Neuronal stem cell (in vitro differentiated cells): ENCODE measurements at places on chromosomes 4 and X.

- H3K4me1 ChIP-seq = no peaks in the 10 kb centered on the region
- no peaks in the 10 kb centered on the region for H3K36me3 ChIP-seq
- H3K27me3 ChIP-seq = no peaks in the 10 kb centered on the region
- no peak overlapping the region for H3K27ac ChIP-seq
Observed at GRCh38 chr4:134382478-134383227, 181.1 kb upstream of the PABPC4L start.

GRCh38 chr4:75655562-75655961 is 17.6 kb downstream of the G3BP2 start:
- no peak overlapping the region for H3K27ac ChIP-seq
- H3K36me3 ChIP-seq = peaks cover 17% of the 10 kb centered on the region
- H3K4me1 ChIP-seq = no peaks in the 10 kb centered on the region
- H3K27me3 ChIP-seq = no peaks in the 10 kb centered on the region

GRCh38 chrX:15194146-15194545 is 75.7 kb downstream of the ASB9 start:
- DNase-seq = no peak
- no peak overlapping the region for H3K4me3 ChIP-seq
- no peaks in the 10 kb centered on the region for H3K36me3 ChIP-seq
- H3K27me3 ChIP-seq = peaks cover 10% of the 10 kb centered on the region

DNA sequence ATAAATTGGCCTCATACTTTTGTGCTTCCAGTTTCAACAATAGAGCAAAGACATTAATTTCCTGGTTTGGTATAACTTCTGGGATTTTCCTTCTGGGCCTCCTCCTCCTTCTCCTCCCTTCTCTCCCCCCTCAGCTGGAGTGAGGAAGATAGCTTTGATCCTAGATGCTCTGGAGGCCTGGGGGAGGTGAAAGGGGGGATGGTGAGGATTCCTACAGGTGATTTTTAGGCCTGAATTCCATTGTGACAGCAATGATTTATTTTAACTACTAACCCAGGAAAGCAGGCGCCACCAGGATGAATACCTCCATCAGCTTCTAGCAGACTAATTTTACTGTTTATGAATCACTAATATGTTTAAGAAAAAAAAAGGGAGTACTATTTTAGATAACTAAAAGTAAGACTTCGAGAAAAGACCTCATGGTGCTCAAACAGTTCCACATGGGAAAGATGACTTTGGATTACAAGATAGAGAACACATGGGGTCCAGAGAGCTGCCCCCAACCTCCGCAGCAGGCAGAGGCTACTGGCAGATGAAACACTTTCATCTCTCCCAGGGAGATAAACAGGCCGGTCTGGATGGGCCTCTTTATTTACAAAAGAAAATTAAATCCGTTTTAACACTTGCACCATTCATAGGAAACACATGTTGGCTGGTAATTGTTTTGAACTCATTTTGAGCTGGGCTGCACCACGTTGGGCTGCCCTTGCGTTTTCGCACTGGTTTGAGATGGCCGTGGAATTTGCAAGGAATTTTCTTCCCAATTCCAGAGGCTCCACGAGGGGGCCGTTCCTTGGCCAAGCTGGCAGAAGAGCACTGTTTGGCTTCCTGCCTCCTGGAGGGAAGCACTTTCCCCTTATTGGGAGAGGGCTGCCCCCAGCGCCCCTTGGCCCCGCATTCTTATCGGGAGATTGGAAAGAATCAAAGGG is 125.1 kb upstream of the STX18 start:
- no peaks in the 10 kb centered on the region for H3K36me3 ChIP-seq
- H3K4me3 ChIP-seq = no peak overlapping the region
- H3K4me1 ChIP-seq = peaks cover 34% of the 10 kb centered on the region
- no peaks in the 10 kb centered on the region for H3K27me3 ChIP-seq

DNA sequence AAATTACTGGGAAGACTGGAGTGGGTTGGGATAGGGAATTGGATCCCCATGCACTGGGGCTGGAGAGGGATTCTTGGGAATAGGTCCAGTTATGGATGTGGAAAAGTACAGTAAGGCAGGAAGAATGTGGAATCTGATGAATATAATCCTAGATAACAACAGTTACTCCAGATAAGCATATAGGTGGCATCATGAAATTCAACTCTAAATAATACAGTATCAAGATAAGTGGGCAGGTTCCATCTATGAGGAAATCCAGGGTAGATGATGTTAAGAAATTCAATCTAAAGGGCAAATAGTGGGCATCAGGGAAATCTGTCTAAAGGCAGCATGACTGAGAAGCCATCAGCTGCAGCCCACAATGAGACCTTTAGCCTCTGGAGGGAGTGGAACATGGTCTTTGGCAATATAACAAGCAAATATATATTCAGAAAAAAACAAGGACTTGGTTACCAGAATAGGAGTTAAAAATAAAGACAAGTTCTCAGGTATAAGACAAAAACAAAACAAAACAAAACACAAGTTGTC is 1.2 kb downstream of the DTHD1 start:
- H3K27ac ChIP-seq = no peak overlapping the region
- peaks cover 5% of the 10 kb centered on the region for H3K4me1 ChIP-seq
- no peaks in the 10 kb centered on the region for H3K27me3 ChIP-seq
- no peaks in the 10 kb centered on the region for H3K36me3 ChIP-seq
- no peak for DNase-seq

- H3K4me3 ChIP-seq = no peak within 1 kb of the TSS
- H3K27ac ChIP-seq = no peak within 1 kb of the TSS
- H3K27me3 ChIP-seq = no peaks in the 10 kb centered on the region
- DNase-seq = no peak
- H3K36me3 ChIP-seq = no peaks in the 10 kb centered on the region
- peaks cover 17% of the 10 kb centered on the region for H3K4me1 ChIP-seq
Observed at GRCh38 chr4:105551965-105552746, at the start of gene ARHGEF38. TSS of gene ARHGEF38 (plus strand) at chr4:105552620. CDS start at chr4:105552766, 146 bp downstream.

DNA sequence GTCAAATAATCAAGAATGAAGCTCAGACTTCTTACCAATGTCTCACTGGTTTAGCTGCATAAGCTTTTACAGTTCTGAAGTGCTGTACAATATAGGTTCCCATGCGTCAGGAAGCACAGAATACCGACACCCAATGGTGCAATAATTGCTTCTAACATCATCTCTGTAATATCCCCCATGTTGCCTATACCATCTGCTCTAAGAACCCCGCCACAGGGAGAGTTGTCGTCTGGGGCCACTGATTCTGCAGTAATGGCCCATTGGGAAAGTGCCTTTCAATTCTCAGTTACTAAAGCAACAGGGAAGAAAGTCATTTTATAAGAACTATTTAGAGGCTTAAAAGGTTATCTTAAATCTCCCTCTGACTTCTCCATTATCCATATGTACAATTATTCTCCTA is 94.9 kb downstream of the GLRA3 start:
- no peak overlapping the region for H3K4me3 ChIP-seq
- H3K36me3 ChIP-seq = no peaks in the 10 kb centered on the region
- no peak overlapping the region for H3K27ac ChIP-seq
- H3K27me3 ChIP-seq = no peaks in the 10 kb centered on the region

- no peaks in the 10 kb centered on the region for H3K36me3 ChIP-seq
- H3K4me1 ChIP-seq = peaks cover 3% of the 10 kb centered on the region
- no peak within 1 kb of the TSS for H3K27ac ChIP-seq
- H3K4me3 ChIP-seq = peak within 1 kb of the TSS; percentile 88
Observed at GRCh38 chrX:44542567-44543325, at the start of gene FUNDC1. TSS of gene FUNDC1 (minus strand) at chrX:44542859. CDS start at chrX:44542832, 27 bp downstream.

GRCh38 chr4:123966990-123967769 is 570.6 kb downstream of the SPRY1 start:
- H3K4me3 ChIP-seq = no peak overlapping the region
- no peaks in the 10 kb centered on the region for H3K4me1 ChIP-seq
- no peak for DNase-seq
- H3K36me3 ChIP-seq = no peaks in the 10 kb centered on the region
- H3K27ac ChIP-seq = no peak overlapping the region

DNA sequence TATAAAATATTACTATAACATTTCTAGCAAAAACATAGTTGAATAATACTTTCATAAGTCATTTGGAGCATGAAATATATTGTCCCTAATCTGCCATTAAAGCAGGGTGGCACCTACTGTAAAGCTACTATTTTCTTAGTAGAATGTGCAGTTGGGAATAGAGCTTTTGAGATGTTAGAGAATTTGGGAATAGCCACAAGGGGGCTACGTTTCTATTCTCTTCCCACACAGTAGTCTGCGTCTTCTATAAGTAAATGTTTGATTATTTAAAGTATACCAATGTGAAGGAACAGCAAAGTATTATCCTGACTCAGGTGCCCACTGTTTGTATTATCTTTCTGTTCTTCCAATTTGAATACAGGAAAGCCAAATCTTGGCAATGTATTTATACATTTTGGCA is 323.2 kb upstream of the GIMD1 start:
- H3K36me3 ChIP-seq = no peaks in the 10 kb centered on the region
- no peak overlapping the region for H3K4me3 ChIP-seq
- DNase-seq = no peak
- no peak overlapping the region for H3K27ac ChIP-seq
- no peaks in the 10 kb centered on the region for H3K4me1 ChIP-seq
- H3K27me3 ChIP-seq = no peaks in the 10 kb centered on the region

GRCh38 chr4:2078584-2078983 is 19.5 kb downstream of the NAT8L start:
- H3K27me3 ChIP-seq = no peaks in the 10 kb centered on the region
- no peaks in the 10 kb centered on the region for H3K36me3 ChIP-seq
- H3K4me1 ChIP-seq = no peaks in the 10 kb centered on the region
- DNase-seq = no peak
- no peak overlapping the region for H3K27ac ChIP-seq
- H3K4me3 ChIP-seq = no peak overlapping the region

DNA sequence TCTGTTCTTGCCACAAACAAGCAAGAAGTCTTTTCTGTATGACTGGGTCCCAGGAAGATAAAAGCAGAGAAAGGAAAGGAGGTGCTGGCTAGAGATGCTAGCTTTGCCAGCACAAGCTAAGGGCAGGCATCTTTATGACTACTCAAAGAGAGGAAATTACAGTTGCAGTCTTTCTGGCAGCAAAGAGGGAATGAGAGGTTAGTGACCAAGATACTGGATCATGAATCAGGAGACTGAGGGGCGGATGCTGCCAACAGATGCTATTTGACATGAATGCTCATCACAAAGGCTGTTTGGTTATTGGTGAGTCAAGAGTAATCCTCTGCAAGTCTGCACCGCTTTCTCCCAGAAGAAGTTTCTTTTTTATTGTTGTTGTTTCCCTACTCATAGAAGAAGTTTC is 5.5 kb upstream of the XIAP start:
- H3K27ac ChIP-seq = no peak overlapping the region
- no peaks in the 10 kb centered on the region for H3K4me1 ChIP-seq
- no peak for DNase-seq
- no peaks in the 10 kb centered on the region for H3K36me3 ChIP-seq
- H3K4me3 ChIP-seq = no peak overlapping the region
- no peaks in the 10 kb centered on the region for H3K27me3 ChIP-seq

GRCh38 chrX:18668071-18668835 is 3.7 kb downstream of the RS1 start:
- H3K27ac ChIP-seq = no peak overlapping the region
- H3K36me3 ChIP-seq = no peaks in the 10 kb centered on the region
- no peaks in the 10 kb centered on the region for H3K27me3 ChIP-seq
- no peak overlapping the region for H3K4me3 ChIP-seq
- H3K4me1 ChIP-seq = no peaks in the 10 kb centered on the region

GRCh38 chrX:109890910-109891502 is 111.9 kb upstream of the TMEM164 start:
- no peaks in the 10 kb centered on the region for H3K27me3 ChIP-seq
- H3K4me3 ChIP-seq = no peak overlapping the region
- peak; percentile 52 for DNase-seq

- no peak overlapping the region for H3K4me3 ChIP-seq
- H3K36me3 ChIP-seq = no peaks in the 10 kb centered on the region
- no peaks in the 10 kb centered on the region for H3K27me3 ChIP-seq
Observed at GRCh38 chr4:183329954-183330742, 7.9 kb upstream of the CLDN24 start.

DNA sequence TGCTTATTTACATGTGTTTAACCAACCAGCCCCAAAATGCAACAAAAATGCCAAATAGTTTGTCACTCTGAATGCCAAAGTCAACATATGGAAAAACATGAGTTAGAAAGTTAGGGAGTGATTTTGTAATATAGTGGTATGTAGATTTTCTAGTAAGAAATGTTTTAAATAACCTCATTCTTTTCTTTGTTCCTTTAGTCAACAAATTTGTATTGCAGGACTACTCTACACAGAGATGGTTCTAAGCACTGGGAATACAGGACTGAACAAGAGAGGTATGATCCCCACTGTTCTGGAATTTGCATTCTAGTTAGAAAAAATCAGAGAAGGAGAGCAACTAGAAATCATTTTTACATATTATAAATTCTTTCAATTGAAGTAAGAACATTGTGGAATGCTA is 218.8 kb upstream of the ANXA10 start:
- H3K27ac ChIP-seq = no peak overlapping the region
- no peaks in the 10 kb centered on the region for H3K4me1 ChIP-seq
- no peaks in the 10 kb centered on the region for H3K36me3 ChIP-seq
- no peak overlapping the region for H3K4me3 ChIP-seq

DNA sequence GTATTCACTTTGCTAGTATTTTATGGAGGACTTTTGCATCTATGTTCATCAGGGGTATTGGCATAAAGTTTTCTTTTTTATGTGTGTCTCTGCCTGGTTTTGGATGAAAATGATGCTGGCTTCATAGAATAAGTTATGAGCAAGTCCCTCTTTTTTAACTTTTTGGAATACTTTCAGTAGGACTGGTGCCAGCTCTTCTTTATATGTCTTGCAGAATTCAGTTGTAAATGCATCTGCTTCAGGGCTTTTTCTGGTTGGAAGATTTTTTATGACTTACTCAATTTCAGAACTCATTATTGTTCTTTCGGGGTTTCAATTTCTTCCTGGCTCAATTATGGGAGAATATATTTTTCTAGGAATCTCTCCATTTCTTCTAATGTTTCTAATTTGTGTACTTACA is 9.1 kb upstream of the CSN2 start:
- peaks cover 2% of the 10 kb centered on the region for H3K4me1 ChIP-seq
- no peak overlapping the region for H3K27ac ChIP-seq
- H3K4me3 ChIP-seq = no peak overlapping the region
- DNase-seq = no peak
- no peaks in the 10 kb centered on the region for H3K27me3 ChIP-seq

DNA sequence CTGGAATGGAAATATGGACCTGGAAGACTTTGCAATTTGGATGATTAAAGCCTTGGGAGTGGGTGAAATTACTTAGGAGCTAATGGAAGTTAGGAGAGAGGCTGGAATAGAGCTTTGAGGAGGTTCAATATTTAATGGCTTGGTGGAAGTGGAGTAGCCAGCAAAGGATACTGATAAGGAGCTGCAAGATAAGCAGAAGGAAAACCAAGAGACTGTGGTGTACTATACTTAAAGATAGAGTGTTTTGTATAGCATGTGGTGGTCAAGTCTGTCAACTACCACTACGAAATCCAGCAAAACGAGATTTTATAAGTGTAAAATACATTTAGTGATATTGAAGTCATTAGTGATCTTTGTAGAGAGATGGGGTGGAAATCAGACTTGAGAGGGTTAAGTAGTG is 54.0 kb upstream of the TMLHE start:
- H3K36me3 ChIP-seq = no peaks in the 10 kb centered on the region
- no peak overlapping the region for H3K4me3 ChIP-seq
- no peaks in the 10 kb centered on the region for H3K27me3 ChIP-seq
- no peak for DNase-seq

GRCh38 chrX:16472345-16472744 is 177.6 kb upstream of the S100G start:
- no peak overlapping the region for H3K4me3 ChIP-seq
- no peaks in the 10 kb centered on the region for H3K27me3 ChIP-seq
- no peak for DNase-seq
- no peak overlapping the region for H3K27ac ChIP-seq
- no peaks in the 10 kb centered on the region for H3K36me3 ChIP-seq
